ENCODE measurements at places on chromosomes 2 and 18. TPM values are rescaled to one million over a fixed set of nuclear protein-coding genes. Genes with fewer than 3 reads are reported as not detected.

ANKRD36C gene
- polyA plus RNA-seq: 2.9 TPM

HRH4 gene
- polyA plus RNA-seq: not detected

POTEJ gene
- not detected for polyA plus RNA-seq

DNA sequence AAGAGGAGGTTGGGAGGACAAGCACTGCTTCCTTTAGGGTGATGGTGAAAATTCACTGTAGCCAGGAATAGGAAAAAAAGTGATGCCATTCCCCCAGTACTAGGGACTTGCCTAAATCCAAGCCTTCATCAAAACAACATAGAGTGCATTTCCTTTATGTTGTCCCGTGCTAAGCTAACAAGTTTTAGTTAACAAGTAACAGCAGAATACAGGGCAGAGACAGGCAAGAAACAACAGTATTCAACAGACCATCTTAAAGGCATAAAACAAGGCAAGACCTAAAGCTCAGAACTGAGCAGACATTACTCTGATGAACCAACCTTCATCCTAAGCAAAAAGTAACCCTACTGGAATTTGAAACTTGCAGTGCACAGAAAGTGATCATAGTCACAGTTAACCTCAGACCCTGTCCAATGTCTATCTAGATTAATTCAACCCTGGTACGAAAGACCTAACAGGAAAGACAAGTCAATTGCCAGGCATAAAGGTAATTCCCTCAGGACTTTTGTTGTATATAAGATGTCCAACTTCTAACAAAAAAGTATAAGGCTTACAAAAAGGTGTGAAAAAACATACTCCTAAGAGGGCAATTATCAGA, 34.4 kb upstream of the GALNT1 start:
- DNase-seq: no peak

GRCh38 chr18:36680042-36680441, 148.8 kb downstream of the TPGS2 start:
- no peak for DNase-seq

DNA sequence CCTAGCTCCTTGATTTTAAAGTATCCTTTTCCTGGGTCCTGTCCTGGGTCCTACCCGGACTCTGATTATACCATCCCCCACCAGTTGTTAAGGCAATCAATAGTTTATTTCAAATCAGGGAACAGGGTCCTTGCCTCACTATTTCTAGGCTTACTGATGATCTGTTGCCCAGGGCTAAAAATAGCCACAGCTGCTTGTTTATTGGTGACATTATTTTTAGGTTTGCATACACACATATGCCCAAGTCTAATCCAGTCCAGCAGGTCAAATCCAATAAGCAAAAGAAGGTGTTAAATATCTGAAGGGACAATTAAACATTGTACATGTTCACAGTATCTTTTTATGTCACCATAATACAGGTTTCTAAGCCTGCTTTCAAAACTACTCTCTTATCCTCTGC, 66.0 kb downstream of the RAB10 start:
- no peak for DNase-seq

DNA sequence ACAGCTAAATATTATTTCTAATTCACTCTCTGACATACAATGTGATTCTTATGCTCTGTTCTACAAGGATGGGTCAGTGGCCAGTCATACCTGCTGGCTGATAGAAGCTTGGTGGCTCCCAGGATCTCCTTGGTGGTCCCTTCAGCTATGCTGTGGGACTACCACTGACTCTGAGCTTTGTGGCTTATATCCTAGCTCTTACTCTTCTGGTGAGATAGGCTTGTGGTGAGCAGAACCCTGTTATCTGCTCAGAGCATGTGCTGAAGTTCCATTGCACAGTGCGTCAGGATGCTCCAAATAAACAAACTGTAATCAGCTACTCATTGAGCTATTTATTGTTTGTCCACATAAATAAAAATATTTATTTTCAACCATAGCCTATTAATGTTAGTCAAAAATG, 51.7 kb downstream of the MFSD6 start:
- no peak for DNase-seq

DNA sequence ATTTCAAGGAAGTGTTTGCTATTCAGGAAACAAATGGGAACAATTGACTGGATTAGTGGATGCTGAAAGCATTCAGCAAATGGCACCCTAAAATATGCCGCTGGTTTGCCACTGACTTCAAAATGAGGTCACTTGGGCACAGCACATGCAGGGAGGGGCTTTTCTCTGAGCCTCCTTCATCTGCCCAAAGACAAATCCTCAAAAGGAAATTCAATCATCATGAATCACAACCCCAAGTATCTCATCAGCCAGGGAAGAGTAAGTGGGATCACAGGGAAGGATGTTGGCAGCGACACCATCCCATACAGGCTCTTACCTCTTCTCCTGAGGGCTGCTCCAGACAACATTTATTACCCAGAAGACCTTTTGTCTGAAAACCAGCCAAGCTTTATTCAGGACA, 14.4 kb upstream of the SP140L start:
- DNase-seq: no peak

- DNase-seq: peak; percentile 45
Measured at GRCh38 chr18:7116001-7116730, 1.4 kb downstream of the LAMA1 start.

DNA sequence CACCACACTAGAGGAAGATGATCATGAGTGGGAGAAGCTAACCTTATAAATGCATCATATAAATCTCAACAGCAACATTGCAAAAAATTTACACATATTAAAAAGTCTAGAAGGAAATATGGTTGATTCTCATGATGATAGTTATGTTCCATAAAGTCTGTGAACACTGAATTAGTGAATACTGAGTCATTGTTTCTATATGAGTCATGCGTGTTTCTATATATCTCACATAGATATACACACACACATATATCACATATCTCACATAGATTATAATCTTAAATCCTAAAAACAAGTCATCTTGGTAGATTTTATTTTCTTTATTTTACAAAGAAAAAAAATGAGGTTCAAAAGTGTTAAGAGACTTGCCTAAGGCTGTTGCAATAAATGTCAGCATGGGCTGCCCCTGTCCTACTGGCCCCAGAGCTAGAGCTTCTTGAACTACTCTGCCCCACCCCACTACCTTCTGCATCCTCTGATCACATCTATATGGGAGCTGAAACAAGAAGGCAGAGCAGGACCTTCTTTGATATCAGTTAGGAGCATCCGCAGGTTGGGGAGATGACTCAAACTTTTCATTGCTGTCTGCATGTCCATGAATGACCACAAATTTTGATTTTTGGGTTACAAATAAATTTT, 81.8 kb upstream of the ADAM23 start:
- DNase-seq: no peak

Measured in SK-N-SH (cell line).